ENCODE measurements at places on chromosomes 13 and 19. TPM values are rescaled to one million over a fixed set of nuclear protein-coding genes. Genes with fewer than 3 reads are reported as not detected.
A peak's percentile ranks its signal among the peaks of the same experiment; 100 is the strongest.

DNA sequence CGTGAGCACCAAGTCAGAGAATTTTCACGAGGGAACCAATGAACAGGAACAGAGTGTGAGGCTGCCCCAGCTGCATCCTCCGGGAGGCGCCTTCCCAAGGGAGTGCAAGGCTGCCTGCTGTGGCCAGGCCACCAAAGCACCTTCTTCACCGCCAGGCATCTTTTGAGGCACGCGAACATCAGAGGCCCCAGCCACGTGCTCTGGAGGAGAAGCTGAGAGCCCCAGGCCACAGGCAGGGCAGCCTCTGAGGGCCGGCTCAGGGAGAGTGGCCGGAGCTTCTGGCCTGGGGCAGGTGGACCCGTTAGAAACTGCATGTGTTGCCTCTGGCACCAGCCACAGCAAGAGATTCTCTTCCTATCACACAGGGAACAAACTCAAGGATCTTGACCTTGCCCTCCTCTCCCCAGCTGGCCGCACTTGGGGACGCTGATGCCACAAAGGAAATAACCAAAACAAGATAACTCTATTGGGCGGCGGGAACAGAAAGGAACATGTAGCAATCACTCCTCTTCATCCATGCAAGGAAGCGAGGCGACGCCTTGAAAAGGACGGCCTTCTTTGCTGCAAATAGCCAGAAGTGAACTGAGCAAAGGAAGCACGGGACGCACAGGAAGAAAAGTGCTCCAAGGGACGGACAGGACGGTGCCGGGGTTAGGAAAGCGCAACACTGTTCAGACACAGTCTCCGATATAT lies 19.9 kb downstream of the GAS6 start:
- no peak overlapping the region for H3K4me3 ChIP-seq
- no peaks in the 10 kb centered on the region for H3K27me3 ChIP-seq

DNA sequence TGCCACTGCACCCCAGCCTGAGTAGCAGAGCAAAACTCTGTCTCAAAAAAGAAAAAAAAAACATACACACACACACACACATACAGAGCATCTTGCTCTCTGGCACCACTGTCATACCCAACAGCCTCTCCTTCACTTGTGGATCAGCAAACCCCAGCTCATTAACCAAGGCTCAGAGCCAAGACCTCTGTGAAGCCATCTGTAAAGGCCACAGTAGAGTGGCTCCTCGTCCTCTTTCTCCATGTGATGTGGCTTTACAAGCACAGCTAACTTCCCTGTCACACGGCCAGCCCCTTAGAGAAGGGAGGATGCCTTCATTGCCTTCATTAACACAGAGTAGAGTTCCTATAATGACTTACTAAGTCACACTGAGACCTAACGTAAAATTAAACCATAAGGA lies 62.7 kb upstream of the LSM14A start:
- no peaks in the 10 kb centered on the region for H3K4me1 ChIP-seq
- no peaks in the 10 kb centered on the region for H3K36me3 ChIP-seq
- no peak overlapping the region for H3K27ac ChIP-seq
- DNase-seq: no peak
- H3K27me3 ChIP-seq: no peaks in the 10 kb centered on the region

GRCh38 chr19:11093689-11094238 lies 4.5 kb downstream of the LDLR start:
- H3K36me3 ChIP-seq: no peaks in the 10 kb centered on the region
- H3K4me1 ChIP-seq: peaks cover 51% of the 10 kb centered on the region
- DNase-seq: no peak
- H3K27ac ChIP-seq: peak overlapping the region; percentile 98

DNA sequence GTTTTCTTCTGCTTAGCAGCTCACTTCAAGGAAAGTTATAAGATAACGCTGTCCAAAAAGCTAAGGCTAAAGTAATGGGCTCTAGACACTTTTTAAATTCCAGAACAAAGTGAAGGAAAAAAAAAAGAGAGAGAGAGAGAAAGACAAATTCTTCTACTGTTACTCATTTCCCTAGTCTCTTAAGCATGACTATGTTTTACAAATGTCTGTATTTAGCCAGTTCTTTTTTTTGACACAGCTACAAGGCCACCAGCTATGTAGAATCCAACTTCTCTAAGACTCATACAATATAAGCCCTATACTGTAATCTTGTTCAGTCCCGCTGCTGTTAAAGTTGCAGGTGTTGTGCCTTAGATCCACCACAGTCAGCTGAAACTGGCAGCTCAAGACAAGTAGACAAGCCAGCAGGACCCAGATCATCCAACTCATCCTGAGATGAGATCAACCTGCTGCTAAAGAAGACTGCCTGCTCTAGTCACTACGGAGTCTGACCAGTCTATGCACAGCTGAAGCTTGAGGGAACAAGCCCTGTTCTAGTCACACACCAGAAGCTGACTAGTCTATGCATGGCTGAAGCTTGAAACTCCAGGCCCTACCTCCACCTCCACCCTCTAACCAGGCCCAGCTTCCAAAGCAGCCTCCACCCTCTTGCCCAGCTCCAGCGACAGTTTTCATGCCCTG lies 10.3 kb upstream of the ZNF83 start:
- DNase-seq: no peak
- no peak overlapping the region for H3K4me3 ChIP-seq
- no peaks in the 10 kb centered on the region for H3K27me3 ChIP-seq
- no peak overlapping the region for H3K27ac ChIP-seq
- no peaks in the 10 kb centered on the region for H3K4me1 ChIP-seq
- no peaks in the 10 kb centered on the region for H3K36me3 ChIP-seq

BRD4 gene
- total RNA-seq: 81.0 TPM

SLC7A10 gene
- 0.48 TPM for total RNA-seq

- peaks cover 3% of the 10 kb centered on the region for H3K27me3 ChIP-seq
- peak; percentile 72 for DNase-seq
- no peaks in the 10 kb centered on the region for H3K36me3 ChIP-seq
- peak overlapping the region; percentile 44 for H3K27ac ChIP-seq
Observed at GRCh38 chr19:44807162-44807561, 1.7 kb upstream of the BCAM start.

DNA sequence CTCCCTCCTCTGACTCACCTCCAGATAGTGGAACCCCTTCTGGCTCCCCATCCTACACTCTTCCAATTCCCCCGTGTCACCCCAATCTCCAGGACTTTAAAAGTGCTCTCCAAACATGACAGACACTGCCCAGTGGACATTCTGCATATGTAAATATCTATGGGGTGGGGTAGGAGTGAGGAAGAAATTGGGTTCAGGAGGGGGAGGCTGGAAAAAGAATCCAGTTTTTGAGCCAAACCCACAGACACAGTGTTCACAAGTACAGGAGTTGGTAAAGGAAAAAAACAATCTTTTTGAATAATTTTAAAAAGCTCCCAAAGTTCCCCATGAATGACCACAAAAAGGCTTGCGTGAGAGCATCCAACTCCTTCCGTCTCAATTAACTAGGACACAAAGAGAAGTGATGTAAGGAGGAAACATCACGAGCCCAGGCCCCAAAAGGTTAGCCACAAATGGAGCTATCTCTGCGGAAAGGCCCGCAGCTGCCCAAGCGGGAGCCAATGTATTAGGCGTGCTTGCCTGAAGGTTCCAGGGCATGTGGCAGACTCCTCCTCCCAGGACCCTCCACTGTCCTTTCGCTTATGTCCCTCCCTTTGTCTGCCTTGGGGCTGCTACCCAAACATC lies 18.0 kb downstream of the ZC3H4 start:
- no peaks in the 10 kb centered on the region for H3K36me3 ChIP-seq
- no peak overlapping the region for H3K4me3 ChIP-seq
- no peaks in the 10 kb centered on the region for H3K27me3 ChIP-seq
- peaks cover 37% of the 10 kb centered on the region for H3K4me1 ChIP-seq
- H3K27ac ChIP-seq: peak overlapping the region; percentile 91

DNA sequence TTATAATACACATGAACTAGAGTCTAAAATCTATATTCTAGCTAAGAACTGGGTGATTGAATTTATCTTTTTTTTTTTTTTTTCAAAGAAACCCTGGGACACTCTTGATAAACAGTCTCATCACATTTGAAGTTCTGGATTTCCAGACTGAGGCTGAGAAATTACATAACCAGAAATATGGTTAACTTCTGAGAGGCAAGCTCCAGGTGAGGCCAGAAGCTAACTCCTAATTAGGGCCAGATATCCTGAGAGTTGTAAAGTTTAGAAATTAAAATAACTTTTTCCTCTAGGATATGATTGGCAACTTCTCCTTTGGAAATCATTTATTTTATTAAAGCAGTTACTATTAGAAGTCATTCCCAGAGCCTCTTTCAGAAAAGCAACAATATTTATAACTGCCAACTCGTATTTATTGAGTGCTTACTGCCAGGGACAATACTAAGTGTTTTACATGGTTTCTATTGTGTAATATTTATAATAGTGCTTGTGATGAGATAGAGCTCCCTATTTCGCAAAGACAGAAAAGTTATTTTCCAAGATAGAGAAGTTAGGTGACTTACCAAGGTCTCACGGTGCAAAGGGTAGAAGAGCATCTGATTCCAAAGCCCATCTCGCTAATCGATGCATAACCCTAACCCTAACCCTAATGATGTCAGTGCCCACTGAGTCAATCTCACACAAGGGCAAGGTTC lies 187.7 kb downstream of the DCT start:
- no peaks in the 10 kb centered on the region for H3K27me3 ChIP-seq
- DNase-seq: no peak
- no peak overlapping the region for H3K4me3 ChIP-seq
- no peak overlapping the region for H3K27ac ChIP-seq

UQCRFS1 gene
- total RNA-seq: 67.7 TPM

DNA sequence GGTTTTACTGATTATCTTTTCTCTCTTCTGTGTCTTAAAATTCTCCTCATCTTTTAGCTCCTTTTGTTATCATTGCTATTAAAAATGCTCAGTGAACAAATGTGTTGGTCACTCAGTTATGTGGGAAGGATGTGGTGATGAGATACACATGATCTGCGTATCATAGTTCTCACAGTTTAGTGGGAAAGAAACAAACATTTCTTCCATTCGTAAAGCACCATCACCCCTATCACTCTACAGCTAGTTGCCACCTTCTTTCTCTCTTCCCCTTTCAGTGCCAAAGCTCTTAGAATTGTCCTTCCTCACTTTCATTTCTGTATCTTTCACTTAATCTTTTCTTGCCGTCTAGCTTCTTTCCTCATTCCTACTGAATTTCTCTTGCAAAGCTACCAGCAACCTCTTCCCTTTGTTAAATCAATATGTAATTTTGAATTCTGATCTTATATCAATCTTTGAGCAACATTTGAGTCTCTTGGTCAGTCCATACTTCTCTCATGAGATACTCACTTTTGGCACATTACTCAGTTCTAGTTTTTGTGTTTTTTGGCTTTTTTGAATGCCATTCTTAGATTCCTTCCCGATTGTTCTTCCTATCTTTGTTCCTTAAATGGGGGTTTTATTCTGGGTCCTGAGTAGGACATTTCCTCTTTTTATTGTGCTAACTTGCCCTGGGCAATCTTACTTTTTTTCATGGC lies 122.3 kb downstream of the PCCA start:
- H3K4me3 ChIP-seq: no peak overlapping the region
- DNase-seq: no peak
- no peaks in the 10 kb centered on the region for H3K27me3 ChIP-seq
- H3K27ac ChIP-seq: no peak overlapping the region
- H3K4me1 ChIP-seq: no peaks in the 10 kb centered on the region

- DNase-seq: no peak
- H3K27ac ChIP-seq: no peak overlapping the region
- no peaks in the 10 kb centered on the region for H3K36me3 ChIP-seq
- H3K4me3 ChIP-seq: no peak overlapping the region
- H3K27me3 ChIP-seq: no peaks in the 10 kb centered on the region
Observed at GRCh38 chr13:28576067-28576466, 81.1 kb upstream of the FLT1 start.

C1QTNF9B gene
- total RNA-seq: not detected

CDC42EP5 gene
- 210 TPM for total RNA-seq

- H3K27ac ChIP-seq: no peak overlapping the region
- peaks cover 22% of the 10 kb centered on the region for H3K4me1 ChIP-seq
- no peak for DNase-seq
- no peak overlapping the region for H3K4me3 ChIP-seq
- no peaks in the 10 kb centered on the region for H3K36me3 ChIP-seq
Observed at GRCh38 chr13:44147233-44147632, 226.4 kb upstream of the SERP2 start.

GRCh38 chr19:55536366-55536765 lies 567 bp downstream of the SBK2 start:
- H3K4me3 ChIP-seq: no peak overlapping the region
- no peak overlapping the region for H3K27ac ChIP-seq
- no peaks in the 10 kb centered on the region for H3K27me3 ChIP-seq
- DNase-seq: no peak
- no peaks in the 10 kb centered on the region for H3K4me1 ChIP-seq

GRCh38 chr19:30155381-30156200 lies 213.6 kb downstream of the URI1 start:
- no peaks in the 10 kb centered on the region for H3K36me3 ChIP-seq
- no peak for DNase-seq
- H3K4me1 ChIP-seq: no peaks in the 10 kb centered on the region
- no peaks in the 10 kb centered on the region for H3K27me3 ChIP-seq
- no peak overlapping the region for H3K27ac ChIP-seq

- H3K4me1 ChIP-seq: peaks cover 60% of the 10 kb centered on the region
- H3K4me3 ChIP-seq: peak overlapping the region; percentile 100
- peak; percentile 81 for DNase-seq
- no peaks in the 10 kb centered on the region for H3K36me3 ChIP-seq
Observed at GRCh38 chr19:662207-662961, 630 bp downstream of the RNF126 start.

NCAN gene
- not detected for total RNA-seq

ZNF440 gene
- 51.1 TPM for total RNA-seq

DNA sequence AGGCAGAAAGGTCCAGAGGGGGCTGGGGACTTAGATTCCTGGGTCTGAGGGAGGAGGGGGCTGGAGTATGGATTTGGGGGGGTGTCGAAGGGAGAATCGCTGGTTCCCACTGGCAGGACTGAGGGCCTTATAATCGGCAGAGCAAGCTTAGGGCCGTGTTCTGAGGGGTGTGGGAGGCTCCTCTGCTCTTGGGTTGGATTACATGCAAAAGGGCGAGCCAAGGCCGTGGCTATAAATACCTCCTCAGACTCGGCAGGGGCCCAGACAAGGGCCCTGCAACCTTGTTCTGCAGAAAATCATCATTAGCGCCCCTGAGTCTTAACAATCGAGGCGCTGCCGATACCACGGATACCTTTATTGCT lies 707 bp upstream of the MAMSTR start:
- DNase-seq: no peak
- peak overlapping the region; percentile 88 for H3K27ac ChIP-seq
- no peaks in the 10 kb centered on the region for H3K27me3 ChIP-seq
- peaks cover 24% of the 10 kb centered on the region for H3K4me1 ChIP-seq
- no peaks in the 10 kb centered on the region for H3K36me3 ChIP-seq

DNA sequence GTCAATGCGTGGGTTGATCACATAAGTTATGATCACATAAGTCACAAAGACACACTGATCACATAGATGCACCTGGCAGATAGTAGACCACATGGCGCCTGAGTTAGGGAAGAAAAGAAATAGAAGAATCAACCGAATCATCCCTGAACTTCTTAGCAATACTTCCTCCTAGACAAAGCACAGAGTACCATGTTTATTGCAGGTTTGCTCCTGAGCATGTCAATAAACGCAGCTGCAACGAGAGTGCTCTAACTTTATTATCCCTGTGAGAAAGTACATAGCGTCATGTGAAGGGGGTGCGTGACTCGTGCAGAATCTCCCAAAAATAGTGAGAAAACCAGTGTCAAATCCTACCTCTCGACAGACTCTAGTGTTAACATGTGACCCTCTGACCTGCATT lies 17.3 kb downstream of the NCR1 start:
- H3K27ac ChIP-seq: no peak overlapping the region
- H3K4me1 ChIP-seq: no peaks in the 10 kb centered on the region
- no peaks in the 10 kb centered on the region for H3K36me3 ChIP-seq
- peaks cover 3% of the 10 kb centered on the region for H3K27me3 ChIP-seq
- no peak for DNase-seq
